ENCODE measurements at places on chromosomes 7 and 10.

DNA sequence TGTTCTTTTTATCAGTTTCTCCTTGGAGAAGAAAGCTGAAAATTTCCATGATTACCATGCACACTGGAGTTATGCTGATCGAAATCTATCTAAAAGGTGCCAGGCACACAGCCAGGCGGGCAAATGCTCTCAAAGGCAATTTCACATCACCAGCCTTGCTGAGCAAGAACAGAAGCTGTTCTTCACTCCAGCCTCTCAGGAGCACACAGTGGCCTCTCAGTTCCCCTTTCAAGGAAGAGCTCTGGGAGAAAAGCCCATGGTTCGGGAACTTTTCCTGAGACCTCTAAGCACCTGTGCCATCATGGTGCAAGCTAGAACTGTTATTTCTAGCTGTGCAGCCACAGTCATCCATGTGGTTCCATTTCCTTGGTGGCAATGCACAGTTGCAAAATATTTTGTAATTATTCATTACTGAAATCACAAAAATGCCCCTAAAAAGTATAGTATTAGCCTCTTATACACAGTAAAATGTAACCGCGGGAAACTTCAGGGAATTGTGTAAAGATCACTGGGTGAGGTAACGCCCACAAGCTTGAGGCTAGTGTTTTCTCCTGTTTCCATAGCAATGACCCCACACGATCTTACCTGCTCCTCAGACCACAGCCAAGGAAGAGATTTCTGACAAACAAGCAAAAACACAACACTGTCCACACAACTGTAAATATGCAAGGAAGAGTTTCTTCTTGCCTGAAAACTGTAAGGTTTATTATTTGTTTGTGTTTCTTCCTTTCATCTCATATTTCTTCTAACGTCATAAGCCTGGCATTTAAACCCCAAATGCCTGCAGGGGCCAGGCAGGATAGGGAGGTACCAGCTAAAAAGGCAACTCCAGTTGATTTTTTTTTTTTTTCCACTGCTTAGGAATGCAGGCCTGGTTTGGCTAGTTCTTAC is 121.2 kb downstream of the FAM107B start:
- DNase-seq = peak; percentile 80

DNA sequence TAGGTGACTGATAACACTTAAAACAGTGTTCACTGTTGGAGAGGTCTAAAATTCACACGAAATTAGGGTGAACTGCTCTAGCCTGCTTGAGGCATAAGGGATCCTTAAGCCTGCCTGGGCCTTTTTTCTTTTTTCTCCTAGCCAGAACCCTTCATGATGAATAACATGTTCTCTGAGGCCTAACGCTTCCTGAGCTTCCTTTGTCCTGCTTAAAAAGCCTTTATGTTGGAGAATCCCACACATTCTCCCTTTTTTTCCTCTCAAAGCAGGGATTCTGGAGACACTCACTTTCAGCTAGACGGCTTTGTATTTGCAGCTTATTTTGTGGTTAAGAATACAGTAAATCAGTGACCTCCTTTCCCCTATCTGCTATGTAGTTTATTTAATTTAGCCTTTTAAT is 354.7 kb upstream of the PHF14 start:
- DNase-seq = no peak

DNA sequence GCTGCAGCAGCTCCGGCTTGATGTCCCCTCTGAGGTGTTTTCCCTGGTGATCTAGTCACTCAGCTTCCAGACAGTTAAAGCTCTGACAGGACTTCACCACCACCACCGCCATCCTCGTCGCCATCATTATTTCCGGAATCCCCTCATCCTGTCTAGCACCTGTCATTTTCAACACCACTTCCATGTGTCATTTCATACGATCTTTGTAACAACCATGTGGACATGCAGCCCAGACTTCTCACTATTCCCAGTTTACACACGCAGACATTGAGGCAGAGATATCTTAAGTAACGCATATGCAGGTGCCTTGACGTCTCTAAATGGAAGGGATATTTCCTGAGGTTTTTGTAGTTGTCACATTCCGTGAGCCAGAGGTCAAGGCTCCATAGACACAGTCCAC is 530.6 kb upstream of the FOXK1 start:
- DNase-seq = no peak

DNA sequence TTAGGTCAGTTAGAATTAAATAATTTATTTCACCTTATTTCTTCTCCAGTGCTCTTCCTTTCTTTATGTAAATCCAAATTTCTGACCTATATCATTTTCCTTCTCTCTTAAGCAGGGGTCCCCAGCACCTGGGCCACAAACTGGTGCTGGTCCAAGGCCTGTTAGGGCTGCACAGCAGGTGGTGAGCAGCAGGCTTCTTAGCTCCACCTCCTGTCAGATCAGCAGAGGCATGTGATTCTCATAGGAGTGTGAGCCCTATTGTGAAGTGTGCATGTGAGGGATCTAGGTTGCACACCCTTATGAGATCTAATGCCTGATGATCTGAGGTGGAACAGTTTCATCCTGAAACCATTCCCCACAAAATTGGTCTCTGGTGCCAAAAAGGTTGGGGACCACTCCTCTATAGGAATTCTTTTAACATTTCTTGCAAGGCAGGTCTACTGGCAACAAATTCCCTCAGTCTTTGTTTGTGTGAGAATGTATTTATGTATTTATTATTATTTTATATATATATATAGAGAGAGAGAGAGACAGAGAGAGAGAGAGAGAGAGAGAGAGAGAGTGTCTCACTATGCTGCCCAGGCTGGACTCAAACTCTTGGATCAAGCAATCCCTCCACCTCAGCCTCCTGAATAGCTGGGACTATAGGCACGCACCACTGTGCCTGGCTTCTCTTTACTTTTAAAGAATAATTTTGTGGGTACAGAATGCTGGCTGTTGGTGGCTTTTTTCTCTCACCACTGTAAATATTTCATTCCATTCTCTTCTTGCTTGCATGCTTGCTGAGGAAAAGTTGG is 4.3 kb upstream of the ABCC2 start:
- DNase-seq = no peak

- no peak for DNase-seq
These were observed 29.2 kb upstream of the RTKN2 start for GRCh38 chr10:62297857-62298256.

- no peak for DNase-seq
These were observed 15.4 kb downstream of the ACSL5 start for GRCh38 chr10:112389271-112389822.

- no peak for DNase-seq
These were observed 124.0 kb downstream of the DKK1 start for GRCh38 chr10:52438119-52438518.

DNA sequence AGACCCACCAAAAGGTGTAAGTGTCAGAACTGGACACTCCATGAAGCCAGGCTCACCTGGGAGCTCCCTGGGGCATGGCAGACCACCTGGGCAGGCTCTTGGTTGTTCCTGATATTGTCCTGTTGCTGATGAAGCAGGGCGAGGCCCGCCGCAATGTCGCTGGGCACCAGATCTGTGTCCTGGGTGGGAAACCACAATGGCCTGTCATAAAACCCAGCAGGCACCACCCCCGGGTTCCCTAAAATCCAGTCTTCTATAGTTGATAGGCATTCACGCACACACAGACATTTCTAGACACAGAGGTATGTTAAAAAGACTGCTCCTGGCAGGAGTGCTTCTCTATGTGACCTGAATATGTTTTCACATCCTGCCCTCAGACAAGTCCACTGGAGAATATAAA is 15.0 kb downstream of the DAGLB start:
- DNase-seq = no peak

GRCh38 chr7:54932818-54933543 is 85.8 kb upstream of the EGFR start:
- peak; percentile 1 for DNase-seq

DNA sequence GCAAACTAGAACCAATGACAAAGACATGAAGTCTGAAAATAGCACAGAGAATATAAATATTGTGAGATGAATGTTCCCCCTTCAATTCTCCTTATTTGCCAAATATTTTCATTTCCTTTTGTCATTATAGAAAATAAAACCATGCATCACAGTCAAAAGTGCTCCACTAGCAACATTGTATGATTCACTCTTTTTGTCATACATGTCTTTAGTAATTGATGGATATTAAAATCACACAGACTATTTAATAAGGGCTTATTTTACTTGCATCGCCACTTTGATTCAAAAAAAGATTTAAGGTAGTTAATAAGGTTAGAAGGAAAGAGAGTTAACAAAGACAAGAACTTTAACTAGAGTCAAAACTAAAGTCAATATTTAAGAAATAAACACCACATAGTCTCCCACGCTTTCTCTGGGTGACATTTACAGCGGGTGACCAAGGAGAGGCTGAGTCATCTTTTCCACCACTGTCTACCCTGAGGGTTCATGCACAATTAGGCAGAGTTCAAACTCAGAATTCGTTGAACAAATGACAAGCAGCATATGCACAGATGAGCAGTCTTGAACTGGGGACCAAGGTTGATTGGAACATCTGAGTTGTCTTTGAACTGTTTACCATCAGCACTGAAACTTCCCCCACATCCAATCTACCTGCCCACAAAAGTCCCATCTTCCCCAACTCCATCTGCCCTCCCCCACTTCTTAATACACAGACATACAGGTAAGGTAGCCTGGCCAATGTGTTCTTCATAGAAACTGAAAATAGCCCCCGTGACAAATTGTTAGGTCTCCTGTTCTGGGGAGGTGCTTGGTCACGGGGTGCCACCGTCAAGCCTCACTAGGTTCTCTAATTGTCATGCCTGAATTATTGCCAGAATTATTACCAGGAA is 42.5 kb downstream of the C7orf25 start:
- no peak for DNase-seq

GRCh38 chr7:128100225-128100948 is 69.2 kb upstream of the LRRC4 start:
- no peak for DNase-seq

GRCh38 chr7:815284-816216 is 16.7 kb upstream of the SUN1 start:
- DNase-seq = no peak

DNA sequence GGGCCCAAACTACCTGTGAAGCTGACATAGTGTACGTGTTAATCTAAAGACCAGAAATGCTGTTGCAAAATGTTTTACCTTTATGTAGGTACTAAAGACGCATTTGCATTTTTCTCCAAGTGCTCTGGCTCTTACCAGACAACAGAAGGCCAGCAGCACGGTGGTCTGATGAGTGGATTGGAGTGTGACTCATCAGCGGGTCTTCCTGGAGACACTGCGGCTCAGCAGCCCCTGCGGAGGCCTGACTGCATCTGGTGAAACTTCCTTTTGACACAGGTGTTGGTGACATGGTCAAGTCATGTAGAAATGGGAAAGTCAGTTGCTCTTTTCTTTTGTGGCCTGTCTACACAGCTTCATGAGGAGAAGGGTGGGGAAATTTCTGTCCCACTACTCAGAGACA is 723.6 kb downstream of the INHBA start:
- DNase-seq = no peak

DNA sequence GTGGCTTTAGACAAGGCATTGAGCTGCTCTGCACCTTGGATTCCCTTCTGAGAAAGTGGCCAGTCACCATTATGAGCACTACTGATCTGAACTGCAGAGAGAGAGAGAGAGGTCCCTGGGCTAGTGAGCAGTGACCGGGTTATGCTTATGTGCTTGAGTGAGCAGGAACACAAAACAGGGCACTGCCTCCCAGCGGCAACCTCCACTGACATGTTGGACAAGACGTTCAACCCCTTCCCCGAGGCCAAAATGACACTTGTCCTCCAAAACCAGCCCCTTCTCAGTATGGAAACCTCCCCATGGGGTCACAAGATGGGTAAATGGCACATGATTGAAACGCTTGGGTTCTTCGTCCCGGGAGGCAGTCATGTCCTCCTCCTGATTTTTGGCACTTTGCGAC is 339.4 kb upstream of the ZMIZ1 start:
- DNase-seq = no peak

DNA sequence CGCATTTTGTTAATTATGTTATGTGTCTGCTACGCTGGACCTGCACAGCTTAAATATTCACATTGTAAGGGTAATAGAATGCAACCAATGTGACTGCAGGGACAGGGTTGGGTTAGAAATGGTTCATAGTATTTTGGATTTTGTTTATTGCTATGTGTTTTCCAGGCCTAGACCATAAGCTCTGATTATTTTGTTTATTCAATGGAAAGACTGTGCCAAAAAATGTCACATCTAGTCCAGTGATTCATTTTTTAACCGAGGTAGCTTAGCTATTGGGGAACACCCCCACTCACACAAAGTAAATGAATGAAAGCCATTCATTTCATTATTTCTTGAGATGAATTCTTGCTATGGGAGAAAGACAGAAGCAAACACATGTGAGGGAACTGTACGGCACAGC is 516.5 kb upstream of the ANKRD30A start:
- DNase-seq = no peak

GRCh38 chr10:17984056-17984455 is 32.3 kb downstream of the SLC39A12 start:
- DNase-seq = peak; percentile 40

- DNase-seq = no peak
These were observed 25.3 kb upstream of the MTPAP start for GRCh38 chr10:30374353-30374752.

GRCh38 chr7:12647364-12648219 is 39.8 kb upstream of the ARL4A start:
- DNase-seq = no peak

GRCh38 chr10:88918191-88918905 is 34.2 kb downstream of the ACTA2 start:
- no peak for DNase-seq

DNA sequence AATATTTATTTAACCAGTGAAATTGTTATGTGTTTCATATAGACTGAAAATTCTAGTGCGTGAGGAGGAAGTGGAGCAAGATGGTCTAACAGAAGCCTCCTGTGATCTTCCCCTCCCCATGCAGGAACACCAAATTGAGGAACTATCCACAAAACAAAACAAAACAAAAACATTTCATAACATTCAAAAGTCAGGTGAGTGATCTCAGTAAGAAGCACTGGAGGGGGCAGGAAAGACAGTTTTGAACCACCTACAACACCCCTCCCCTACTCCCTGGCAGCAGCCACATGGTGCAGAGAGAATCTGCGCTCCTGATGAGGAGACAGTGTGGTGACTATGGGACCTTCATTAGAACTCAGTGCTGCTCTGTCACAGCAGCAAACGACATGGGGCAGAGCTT is 221.9 kb upstream of the SEMA3C start:
- DNase-seq = no peak

- no peak for DNase-seq
These were observed 378.8 kb upstream of the PODXL start for GRCh38 chr7:131935180-131935579.

DNA sequence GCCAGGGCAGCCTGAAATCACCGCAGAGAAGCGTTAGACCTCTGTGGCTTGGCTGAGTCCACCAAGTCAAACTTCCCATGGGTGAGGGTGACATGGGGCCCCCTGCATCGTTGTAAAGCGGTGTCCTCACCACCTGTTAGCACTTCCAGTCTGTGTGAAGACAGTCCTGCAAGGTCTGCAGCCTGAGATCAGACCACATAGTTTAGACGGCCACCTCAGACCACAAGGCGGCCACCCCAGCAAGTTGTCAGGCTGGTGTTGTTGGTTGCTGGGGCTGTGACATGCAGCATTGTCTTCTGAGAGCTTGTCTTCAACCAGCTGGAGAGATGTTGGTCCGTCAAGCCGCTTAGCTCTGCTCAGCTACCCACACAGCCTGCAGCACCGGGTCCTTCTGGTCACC is 44.1 kb upstream of the TARP start:
- no peak for DNase-seq

GRCh38 chr7:3488829-3489228 is 187.8 kb downstream of the SDK1 start:
- no peak for DNase-seq

- DNase-seq = no peak
These were observed 1.9 kb downstream of the FOXK1 start for GRCh38 chr7:4683884-4684565.

- DNase-seq = no peak
These were observed 125.8 kb downstream of the CACNA2D1 start for GRCh38 chr7:82317760-82318159.

- no peak for DNase-seq
These were observed 3.5 kb downstream of the NRF1 start for GRCh38 chr7:129615018-129615417.
